Mesothelial cell of epicardium (in vitro differentiated cells): ENCODE measurements at places on chromosomes 6 and 20.

- no peak for DNase-seq
Measured at GRCh38 chr6:26071135-26071534, 16.1 kb upstream of the HFE start.

- no peak for DNase-seq
Measured at GRCh38 chr6:135488023-135488422, 9.5 kb downstream of the AHI1 start.

- no peak for DNase-seq
Measured at GRCh38 chr20:64001607-64002011, 20.7 kb downstream of the PRPF6 start.

DNA sequence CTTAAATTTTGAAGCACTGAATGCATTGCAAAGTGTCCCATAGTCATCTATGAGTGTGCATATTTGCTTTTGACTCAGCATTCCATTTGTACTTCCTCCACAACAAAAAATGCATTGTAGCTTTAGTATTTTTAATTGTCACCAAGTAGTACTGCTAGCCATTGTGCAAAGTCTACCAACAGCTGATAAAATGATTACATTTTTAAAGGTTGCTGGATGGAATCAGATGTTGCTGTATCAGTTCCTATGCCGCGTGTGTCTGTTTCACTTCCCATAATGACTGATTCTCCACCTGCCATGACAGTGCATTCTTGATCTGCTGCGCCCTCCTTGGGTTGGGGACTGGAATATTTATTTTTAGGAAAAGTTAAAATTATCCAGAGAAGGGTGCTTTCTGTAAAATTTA lies 41.2 kb downstream of the SLX4IP start:
- no peak for DNase-seq

DNA sequence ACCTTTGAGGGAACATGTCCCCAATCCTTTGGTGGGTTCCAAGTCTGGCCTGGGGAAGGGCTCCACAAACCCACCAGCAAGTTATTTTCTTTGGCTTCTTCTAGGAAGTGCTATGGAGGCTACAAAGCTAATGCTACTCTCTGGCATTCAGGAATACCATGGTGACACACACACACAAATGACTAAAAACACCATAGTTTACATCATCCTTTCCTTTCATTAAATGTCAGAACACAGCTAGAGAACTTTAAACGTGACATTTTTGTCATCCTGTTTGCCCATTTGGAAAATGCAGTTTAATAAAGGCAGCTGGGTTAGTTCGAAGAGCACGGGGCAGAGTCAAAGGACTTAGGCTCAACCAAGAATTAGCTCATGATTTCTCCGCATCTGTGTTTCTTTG lies 40.2 kb upstream of the PROKR2 start:
- no peak for DNase-seq

DNA sequence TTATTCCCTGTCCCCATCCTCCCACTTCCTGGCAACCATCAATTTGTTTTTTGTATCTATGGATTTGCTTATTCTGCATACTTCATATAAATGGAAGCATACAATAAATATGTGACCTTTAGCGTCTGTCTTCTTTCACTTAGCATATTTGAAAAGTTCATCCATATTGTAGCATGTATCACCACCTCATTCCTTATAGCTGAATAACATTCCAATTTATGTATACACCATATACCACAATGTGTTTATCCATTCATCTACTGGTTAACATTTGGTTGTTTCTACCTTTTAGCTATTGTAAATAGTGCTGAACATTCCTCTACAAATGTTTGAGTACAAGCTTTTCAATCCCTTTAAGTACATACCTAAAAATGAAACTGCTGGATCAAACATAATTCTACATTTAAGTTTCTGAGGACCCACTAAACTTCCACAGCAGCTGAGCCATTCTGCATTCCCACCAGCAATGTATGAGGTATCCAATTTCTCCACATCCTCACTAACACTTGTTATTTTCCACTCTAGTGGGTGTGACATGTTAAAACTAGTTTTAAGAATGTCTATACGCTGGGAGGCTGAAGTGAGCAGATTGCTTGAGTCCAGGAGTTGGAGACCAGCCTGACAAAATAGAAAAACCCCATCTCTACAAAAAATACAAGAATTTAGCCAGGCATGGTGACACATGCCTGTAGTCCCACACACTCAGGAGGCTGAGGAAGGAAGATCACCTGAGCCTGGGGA lies 32.9 kb downstream of the NUDT3 start:
- DNase-seq = no peak
